ENCODE measurements at places on chromosomes 6 and 20. TPM values are rescaled to one million over a fixed set of nuclear protein-coding genes. Genes with fewer than 3 reads are reported as not detected.

GRCh38 chr20:24425523-24426135 lies 43.8 kb upstream of the SYNDIG1 start:
- no peak for DNase-seq
- no peaks in the 10 kb centered on the region for H3K36me3 ChIP-seq
- peaks cover 7% of the 10 kb centered on the region for H3K4me1 ChIP-seq
- H3K27ac ChIP-seq: no peak overlapping the region
- H3K4me3 ChIP-seq: no peak overlapping the region

GRCh38 chr6:158669145-158670035 lies 19.5 kb downstream of the SYTL3 start:
- H3K4me1 ChIP-seq: peaks cover 9% of the 10 kb centered on the region
- no peaks in the 10 kb centered on the region for H3K27me3 ChIP-seq
- no peak overlapping the region for H3K27ac ChIP-seq
- no peaks in the 10 kb centered on the region for H3K36me3 ChIP-seq
- no peak for DNase-seq

- H3K27me3 ChIP-seq: no peaks in the 10 kb centered on the region
- H3K36me3 ChIP-seq: no peaks in the 10 kb centered on the region
- DNase-seq: no peak
- no peak overlapping the region for H3K4me3 ChIP-seq
- H3K27ac ChIP-seq: no peak overlapping the region
- H3K4me1 ChIP-seq: peaks cover 6% of the 10 kb centered on the region
These were observed 97.3 kb downstream of the CAP2 start for GRCh38 chr6:17490724-17491123.

DNA sequence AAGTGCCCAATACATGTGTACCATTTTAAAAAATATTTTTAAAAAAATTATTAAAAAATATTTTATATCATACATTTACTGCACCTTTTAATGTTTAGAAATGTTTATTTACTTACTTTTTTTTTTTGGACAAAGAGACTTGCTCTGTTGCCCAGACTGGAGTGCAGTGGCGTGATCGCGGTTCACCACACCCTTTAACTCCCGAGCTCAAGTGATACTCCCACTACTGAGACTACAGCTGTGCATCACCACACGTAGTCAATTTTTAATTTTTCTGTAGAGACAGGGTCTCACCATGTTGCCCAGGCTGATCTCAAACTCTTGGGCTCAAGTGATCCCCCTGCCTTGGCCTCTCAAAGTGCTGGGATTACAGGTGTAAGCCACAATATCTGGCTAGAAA lies 9.2 kb upstream of the SIRPG start:
- H3K27me3 ChIP-seq: peaks cover 49% of the 10 kb centered on the region
- H3K4me1 ChIP-seq: no peaks in the 10 kb centered on the region
- H3K36me3 ChIP-seq: no peaks in the 10 kb centered on the region
- no peak for DNase-seq
- H3K4me3 ChIP-seq: no peak overlapping the region

- no peaks in the 10 kb centered on the region for H3K36me3 ChIP-seq
- no peaks in the 10 kb centered on the region for H3K27me3 ChIP-seq
- no peak for DNase-seq
These were observed 112.5 kb downstream of the WDR27 start for GRCh38 chr6:169589293-169589692.

GRCh38 chr6:20364327-20364726 lies 37.4 kb upstream of the E2F3 start:
- H3K27me3 ChIP-seq: no peaks in the 10 kb centered on the region
- H3K4me1 ChIP-seq: no peaks in the 10 kb centered on the region
- DNase-seq: no peak
- H3K27ac ChIP-seq: no peak overlapping the region
- no peak overlapping the region for H3K4me3 ChIP-seq

DNA sequence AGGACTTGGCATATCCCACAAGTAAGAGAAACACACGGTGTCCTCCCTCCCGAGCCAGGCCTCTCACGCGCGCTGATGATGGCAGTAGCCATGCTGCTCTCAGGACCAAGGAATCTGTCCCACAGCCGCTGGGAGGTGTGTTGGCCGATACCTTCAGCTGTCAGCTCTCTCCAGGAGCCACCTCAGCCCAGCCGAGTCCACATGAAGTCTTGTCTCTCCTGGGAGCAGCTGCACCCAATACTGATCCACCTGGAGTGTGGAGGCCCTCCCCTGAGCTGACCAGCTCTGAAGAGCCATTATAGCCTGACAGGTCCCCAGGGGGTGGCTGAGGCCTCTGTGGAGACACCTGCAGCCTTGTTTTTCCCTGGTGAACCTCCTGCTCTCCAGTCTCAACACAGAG lies 23.8 kb upstream of the NXT1 start:
- H3K4me1 ChIP-seq: peaks cover 8% of the 10 kb centered on the region
- H3K4me3 ChIP-seq: no peak overlapping the region
- H3K27ac ChIP-seq: no peak overlapping the region
- H3K27me3 ChIP-seq: no peaks in the 10 kb centered on the region
- no peak for DNase-seq

- H3K36me3 ChIP-seq: no peaks in the 10 kb centered on the region
- no peak overlapping the region for H3K27ac ChIP-seq
- no peaks in the 10 kb centered on the region for H3K4me1 ChIP-seq
- H3K27me3 ChIP-seq: no peaks in the 10 kb centered on the region
- no peak for DNase-seq
These were observed 11.3 kb downstream of the CARMIL1 start for GRCh38 chr6:25290306-25291060.

DNA sequence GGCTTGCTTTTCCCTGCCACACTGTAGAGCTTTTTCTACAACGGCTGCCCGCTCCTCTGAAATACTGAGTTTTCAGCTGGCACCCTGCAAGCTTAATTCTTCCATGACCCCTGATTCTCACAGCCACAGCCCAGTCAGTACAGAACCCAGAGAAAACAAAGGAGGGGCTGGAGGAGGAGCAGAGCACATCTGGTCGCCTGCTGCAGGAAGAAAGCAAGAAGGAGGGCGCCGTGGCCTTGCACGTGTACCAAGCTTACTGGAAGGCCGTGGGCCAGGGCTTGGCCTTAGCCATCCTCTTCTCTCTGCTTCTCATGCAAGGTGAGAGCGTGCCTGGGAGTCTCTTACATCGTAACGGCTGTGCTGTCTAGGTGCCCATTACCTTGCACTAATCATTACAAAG lies 11.3 kb downstream of the DLK2 start:
- H3K27ac ChIP-seq: no peak overlapping the region
- H3K4me3 ChIP-seq: no peak overlapping the region
- no peaks in the 10 kb centered on the region for H3K27me3 ChIP-seq
- H3K4me1 ChIP-seq: no peaks in the 10 kb centered on the region
- no peaks in the 10 kb centered on the region for H3K36me3 ChIP-seq
- DNase-seq: no peak

GRCh38 chr6:109626311-109626710 lies 64.7 kb downstream of the AK9 start:
- no peaks in the 10 kb centered on the region for H3K27me3 ChIP-seq
- DNase-seq: no peak
- H3K4me3 ChIP-seq: no peak overlapping the region
- H3K27ac ChIP-seq: no peak overlapping the region
- H3K36me3 ChIP-seq: no peaks in the 10 kb centered on the region

- H3K27me3 ChIP-seq: no peaks in the 10 kb centered on the region
- H3K4me1 ChIP-seq: peaks cover 33% of the 10 kb centered on the region
- H3K4me3 ChIP-seq: peak overlapping the region; percentile 26
- peak overlapping the region; percentile 79 for H3K27ac ChIP-seq
- DNase-seq: peak; percentile 85
These were observed 146.7 kb downstream of the TASP1 start for GRCh38 chr20:13492001-13492481.

DNA sequence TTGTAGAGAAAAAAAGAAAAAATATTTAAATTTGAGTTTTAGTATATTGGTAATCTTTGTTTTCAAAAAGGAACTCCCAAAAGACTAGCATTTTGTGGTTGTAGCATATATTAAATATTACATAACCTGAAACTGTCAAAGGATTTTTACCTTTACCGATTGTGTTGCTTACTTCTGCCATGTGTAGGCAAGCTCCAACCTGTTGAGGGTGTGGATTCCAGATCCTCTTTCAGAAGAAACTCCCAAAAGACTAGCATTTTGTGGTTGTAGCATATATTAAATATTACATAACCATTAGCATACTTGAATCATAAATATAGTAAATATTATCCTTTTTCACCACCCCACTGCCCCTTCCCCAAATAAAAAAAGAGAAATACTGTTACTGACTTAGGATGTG lies 3.2 kb downstream of the DSE start:
- no peaks in the 10 kb centered on the region for H3K36me3 ChIP-seq
- H3K27ac ChIP-seq: no peak overlapping the region
- peaks cover 7% of the 10 kb centered on the region for H3K27me3 ChIP-seq
- H3K4me3 ChIP-seq: no peak overlapping the region

DNA sequence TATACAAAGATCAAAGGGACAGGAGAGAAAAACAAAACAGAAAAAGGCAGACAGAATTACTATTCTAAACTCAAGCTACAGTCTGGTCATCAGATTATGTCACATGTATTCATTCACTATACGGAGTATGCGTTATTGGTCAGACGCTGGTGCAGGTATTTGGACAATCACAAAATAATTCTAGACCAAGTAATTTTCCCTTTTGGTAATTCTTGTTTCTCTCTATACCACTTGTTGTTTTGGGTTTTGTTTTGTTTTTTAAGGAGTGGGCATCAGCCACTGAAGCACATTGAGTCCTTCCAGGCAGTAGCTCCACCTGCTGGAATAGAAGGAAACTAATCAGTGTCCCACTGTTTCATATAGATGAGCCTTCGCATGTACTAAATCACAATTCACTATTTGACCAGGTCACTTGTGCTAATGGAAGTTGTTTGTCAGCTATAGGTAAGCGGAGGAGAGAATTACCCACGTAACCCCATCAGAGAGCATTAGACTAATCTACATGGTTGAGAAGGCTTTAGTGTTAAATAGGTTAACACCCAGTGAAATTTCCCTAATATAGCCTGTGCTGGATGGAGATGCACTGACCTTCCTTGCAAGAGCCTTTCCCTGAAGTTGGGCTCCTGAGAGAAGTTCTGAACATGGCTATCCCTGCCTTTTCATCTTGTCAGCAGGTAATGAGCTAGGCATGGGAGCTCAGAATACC lies 77.9 kb downstream of the TNFAIP3 start:
- H3K4me3 ChIP-seq: no peak overlapping the region
- H3K36me3 ChIP-seq: no peaks in the 10 kb centered on the region
- H3K27ac ChIP-seq: no peak overlapping the region
- no peaks in the 10 kb centered on the region for H3K27me3 ChIP-seq
- peak; percentile 60 for DNase-seq
- H3K4me1 ChIP-seq: no peaks in the 10 kb centered on the region

DNA sequence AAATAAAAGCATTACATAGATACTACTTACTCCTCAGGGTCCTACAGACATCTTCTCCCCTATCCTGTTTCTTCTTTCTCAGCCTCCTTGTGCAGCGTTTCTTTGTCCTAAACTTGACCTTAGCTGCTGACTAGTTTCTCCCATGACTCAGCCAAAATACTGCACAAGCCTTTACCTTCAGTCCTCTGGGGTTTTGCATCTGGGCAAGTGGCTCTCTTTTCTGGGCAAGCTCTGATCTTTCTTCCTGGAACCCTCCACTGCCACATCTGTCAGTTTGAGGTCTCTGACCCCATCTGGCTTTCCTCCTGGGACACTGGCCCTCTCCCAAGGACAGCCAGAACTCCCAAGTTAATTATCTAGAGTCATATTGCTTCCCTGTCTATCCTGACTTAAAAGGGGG lies 838.4 kb downstream of the DHX35 start:
- H3K4me1 ChIP-seq: no peaks in the 10 kb centered on the region
- no peaks in the 10 kb centered on the region for H3K36me3 ChIP-seq
- DNase-seq: no peak
- no peaks in the 10 kb centered on the region for H3K27me3 ChIP-seq
- H3K4me3 ChIP-seq: no peak overlapping the region

- DNase-seq: no peak
- no peak overlapping the region for H3K4me3 ChIP-seq
- no peaks in the 10 kb centered on the region for H3K27me3 ChIP-seq
- no peaks in the 10 kb centered on the region for H3K36me3 ChIP-seq
- no peak overlapping the region for H3K27ac ChIP-seq
These were observed 104.0 kb downstream of the COL12A1 start for GRCh38 chr6:75101896-75102295.

DNA sequence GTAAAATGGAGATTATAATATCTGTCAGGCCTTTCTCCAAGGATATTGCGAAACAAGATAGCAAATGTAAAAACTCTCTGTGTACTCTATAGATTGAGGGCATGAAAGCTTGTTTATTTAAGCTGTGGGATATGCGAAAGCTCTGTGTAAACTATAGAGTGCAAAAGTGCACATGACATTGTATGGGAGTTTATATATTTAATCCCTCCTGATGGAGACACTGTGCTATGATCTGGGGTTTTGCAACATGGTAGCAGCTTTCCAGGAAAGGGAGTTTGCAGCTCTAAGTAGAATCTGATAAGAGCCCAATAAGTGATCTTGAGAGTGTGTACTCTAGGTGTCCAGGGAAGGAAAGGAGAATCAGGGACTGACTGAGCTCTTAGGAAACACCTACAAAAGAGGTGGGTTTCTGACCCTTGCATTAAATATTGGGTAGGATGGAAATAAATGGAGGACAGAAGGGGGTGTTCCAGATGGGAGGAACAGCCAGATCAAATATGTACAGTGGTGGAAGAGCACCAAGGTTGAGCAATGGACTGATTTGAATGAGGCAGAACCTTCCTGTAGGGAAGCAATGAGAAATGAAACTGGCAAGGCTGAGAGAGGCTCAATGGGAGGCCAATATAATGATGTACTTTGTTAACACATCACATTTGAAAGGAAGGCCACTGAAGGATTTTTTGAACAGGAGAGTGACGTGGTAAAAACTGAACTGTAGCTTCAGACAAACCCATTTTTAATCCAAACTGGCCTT lies 450.1 kb downstream of the GJA1 start:
- no peak overlapping the region for H3K4me3 ChIP-seq
- no peak overlapping the region for H3K27ac ChIP-seq
- H3K27me3 ChIP-seq: no peaks in the 10 kb centered on the region
- no peak for DNase-seq
- no peaks in the 10 kb centered on the region for H3K36me3 ChIP-seq

GRCh38 chr6:150373260-150373701 lies 4.5 kb downstream of the IYD start:
- no peak overlapping the region for H3K27ac ChIP-seq
- H3K27me3 ChIP-seq: no peaks in the 10 kb centered on the region
- no peak overlapping the region for H3K4me3 ChIP-seq
- no peaks in the 10 kb centered on the region for H3K36me3 ChIP-seq
- DNase-seq: no peak

DNA sequence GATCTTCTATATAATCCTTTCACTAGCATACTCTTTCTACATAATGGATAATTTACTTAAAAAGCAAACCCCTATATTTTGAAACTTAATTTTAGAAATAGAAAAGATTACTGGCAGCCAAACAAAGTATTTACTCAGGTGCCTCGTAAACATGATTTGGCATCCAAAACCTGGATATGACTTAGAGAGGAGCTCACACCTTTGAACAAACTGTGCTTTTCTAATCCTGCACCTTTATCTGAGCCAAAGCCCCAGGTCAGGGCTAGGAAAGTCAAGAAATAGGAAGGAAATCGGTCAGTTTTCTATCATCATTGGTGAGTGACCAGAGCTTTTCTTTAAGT lies 170.9 kb downstream of the PHF3 start:
- peaks cover 8% of the 10 kb centered on the region for H3K4me1 ChIP-seq
- no peaks in the 10 kb centered on the region for H3K27me3 ChIP-seq
- no peak for DNase-seq
- H3K27ac ChIP-seq: no peak overlapping the region

GRCh38 chr6:75348882-75349261 lies 64.3 kb upstream of the TMEM30A start:
- peaks cover 72% of the 10 kb centered on the region for H3K4me1 ChIP-seq
- no peak for DNase-seq
- no peaks in the 10 kb centered on the region for H3K27me3 ChIP-seq
- no peaks in the 10 kb centered on the region for H3K36me3 ChIP-seq

IMPG1 gene
- not detected for total RNA-seq

PHACTR2 gene
- 36.0 TPM for total RNA-seq

EEF1A2 gene
- total RNA-seq: 0.54 TPM

ADGRB3 gene
- 1.5 TPM for total RNA-seq

ELOVL4 gene
- total RNA-seq: 17.2 TPM

EXOC2 gene
- 46.5 TPM for total RNA-seq

Measured in neural progenitor cell (in vitro differentiated cells).